Central memory CD8-positive, alpha-beta T cell (primary cell): ENCODE measurements at places on chromosomes 2 and 18.

- no peaks in the 10 kb centered on the region for H3K36me3 ChIP-seq
- peaks cover 6% of the 10 kb centered on the region for H3K27me3 ChIP-seq
- no peak for DNase-seq
- H3K4me1 ChIP-seq = no peaks in the 10 kb centered on the region
Measured at GRCh38 chr2:232377319-232377718, 1.2 kb upstream of the ALPP start.

GRCh38 chr2:172437419-172438341, 10.3 kb downstream of the ITGA6 start:
- no peaks in the 10 kb centered on the region for H3K27me3 ChIP-seq
- H3K36me3 ChIP-seq = peaks cover 7% of the 10 kb centered on the region
- no peak overlapping the region for H3K4me3 ChIP-seq
- peaks cover 58% of the 10 kb centered on the region for H3K4me1 ChIP-seq
- no peak for DNase-seq
- H3K27ac ChIP-seq = no peak overlapping the region

DNA sequence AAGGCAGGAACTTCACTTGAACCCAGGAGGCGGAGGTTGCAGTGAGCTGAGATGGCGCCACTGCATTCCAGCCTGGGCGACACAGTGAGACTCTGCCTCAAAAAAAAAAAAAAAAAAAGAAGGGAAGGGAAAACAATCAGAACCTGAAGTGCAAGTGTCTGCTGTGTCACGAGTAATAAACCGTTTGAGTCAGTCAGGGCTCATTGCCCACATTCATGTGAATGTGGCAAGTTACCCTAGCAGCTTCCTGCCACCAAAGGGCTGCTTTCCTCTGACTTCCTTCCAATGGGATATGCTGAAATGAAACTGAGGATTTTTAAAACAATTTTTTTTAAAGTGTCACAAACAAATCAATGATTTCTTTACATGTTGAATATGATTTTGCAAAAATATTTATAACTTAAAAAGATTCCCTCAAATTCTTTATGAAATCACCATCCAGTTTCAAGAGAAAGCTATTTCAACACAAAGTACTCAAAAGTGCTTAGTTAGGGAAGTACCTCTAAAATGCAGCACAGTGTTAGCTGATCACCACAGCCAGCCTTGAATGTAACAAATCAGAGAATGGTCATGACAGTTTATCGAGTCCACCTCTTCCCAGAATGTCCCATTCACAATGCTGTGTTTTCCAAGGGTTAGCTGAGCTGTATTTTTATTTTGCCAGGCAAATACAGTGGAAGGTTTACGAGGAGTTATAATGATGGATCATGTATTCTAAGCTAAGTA, 36.4 kb downstream of the WDSUB1 start:
- H3K27ac ChIP-seq = no peak overlapping the region
- no peak for DNase-seq
- H3K36me3 ChIP-seq = peaks cover 24% of the 10 kb centered on the region
- H3K27me3 ChIP-seq = no peaks in the 10 kb centered on the region

DNA sequence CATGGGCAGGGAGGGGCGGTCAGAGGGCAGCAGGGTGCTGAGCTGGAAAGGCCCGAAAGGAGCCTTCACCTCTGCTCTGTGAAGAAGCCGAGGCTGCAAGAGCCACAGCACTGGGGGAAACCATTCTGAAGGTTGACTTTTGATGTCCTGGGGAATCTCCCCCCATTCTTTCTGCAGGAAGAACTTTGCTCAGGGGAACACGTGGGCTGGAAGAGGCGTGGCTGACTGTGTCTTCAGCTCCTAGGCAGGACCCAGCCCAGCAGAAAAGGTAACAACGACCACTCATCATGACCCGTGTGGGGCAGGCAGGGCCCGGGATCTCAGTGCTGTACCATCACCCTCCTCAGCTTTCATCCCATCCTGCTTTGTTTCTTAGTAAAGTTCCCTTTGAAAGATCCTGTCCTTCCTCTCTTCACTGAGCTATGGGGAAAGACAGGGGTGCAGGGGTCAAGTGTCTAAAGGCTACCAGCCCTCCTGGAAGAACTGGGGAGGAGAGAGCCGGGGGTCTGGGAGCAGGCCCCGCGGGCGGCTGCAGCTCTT, 312.7 kb downstream of the CELF4 start:
- no peak overlapping the region for H3K4me3 ChIP-seq
- H3K36me3 ChIP-seq = no peaks in the 10 kb centered on the region
- no peak overlapping the region for H3K27ac ChIP-seq
- DNase-seq = no peak
- peaks cover 86% of the 10 kb centered on the region for H3K27me3 ChIP-seq

- no peaks in the 10 kb centered on the region for H3K4me1 ChIP-seq
- no peak overlapping the region for H3K4me3 ChIP-seq
- peaks cover 15% of the 10 kb centered on the region for H3K27me3 ChIP-seq
- H3K27ac ChIP-seq = no peak overlapping the region
- no peak for DNase-seq
Measured at GRCh38 chr2:69287544-69287943, 99.5 kb downstream of the GFPT1 start.

DNA sequence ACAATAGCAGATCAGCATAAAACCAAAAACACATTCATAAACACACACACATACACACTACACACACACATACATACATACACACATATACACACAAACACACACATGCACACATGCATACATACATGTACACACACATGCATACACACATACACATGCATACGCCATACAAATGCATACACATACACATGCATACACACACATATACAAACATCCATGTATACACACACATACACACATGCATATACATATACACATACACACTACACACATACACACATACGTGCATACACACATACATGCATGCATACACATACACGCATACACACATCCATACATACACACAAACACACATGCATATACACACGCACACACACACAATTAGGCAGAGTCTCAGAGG, 490.1 kb downstream of the TNS1 start:
- H3K27me3 ChIP-seq = peaks cover 20% of the 10 kb centered on the region
- DNase-seq = no peak
- H3K4me3 ChIP-seq = no peak overlapping the region
- no peaks in the 10 kb centered on the region for H3K4me1 ChIP-seq
- no peak overlapping the region for H3K27ac ChIP-seq
- no peaks in the 10 kb centered on the region for H3K36me3 ChIP-seq

GRCh38 chr2:115574667-115575066, 1132.2 kb downstream of the DPP10 start:
- no peaks in the 10 kb centered on the region for H3K36me3 ChIP-seq
- H3K4me3 ChIP-seq = no peak overlapping the region
- no peak for DNase-seq
- no peaks in the 10 kb centered on the region for H3K4me1 ChIP-seq
- H3K27ac ChIP-seq = no peak overlapping the region

GRCh38 chr2:187527262-187527661, 27.0 kb downstream of the TFPI start:
- no peaks in the 10 kb centered on the region for H3K4me1 ChIP-seq
- no peak overlapping the region for H3K4me3 ChIP-seq
- DNase-seq = no peak
- no peaks in the 10 kb centered on the region for H3K36me3 ChIP-seq
- H3K27ac ChIP-seq = no peak overlapping the region
- H3K27me3 ChIP-seq = no peaks in the 10 kb centered on the region

DNA sequence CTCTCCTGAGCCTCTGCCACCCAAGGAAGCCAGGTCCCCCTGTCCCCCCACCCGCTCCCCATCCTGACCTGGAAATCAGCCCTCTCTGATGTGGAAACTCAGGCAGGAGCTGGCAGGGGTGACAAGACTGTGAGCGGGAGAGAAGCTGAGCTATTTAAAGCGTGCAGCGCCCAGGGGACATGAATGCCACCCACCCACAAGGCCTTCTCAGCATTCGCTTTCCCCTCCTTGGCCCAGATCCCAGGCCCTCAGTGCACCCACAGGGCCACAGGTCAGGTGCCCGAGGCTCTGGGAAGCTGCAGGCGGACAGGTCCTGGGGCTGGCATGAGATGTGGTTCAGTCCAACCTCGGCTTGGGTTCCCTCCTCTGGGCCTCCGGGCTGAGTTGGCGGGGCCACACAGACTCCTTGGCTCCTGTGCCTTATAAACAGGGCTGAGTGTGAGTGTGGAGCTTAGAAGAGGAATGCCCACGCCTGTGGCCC, 168.3 kb downstream of the SMAD7 start:
- H3K4me3 ChIP-seq = no peak overlapping the region
- H3K36me3 ChIP-seq = peaks cover 4% of the 10 kb centered on the region
- H3K4me1 ChIP-seq = peaks cover 39% of the 10 kb centered on the region
- no peak overlapping the region for H3K27ac ChIP-seq
- DNase-seq = no peak

DNA sequence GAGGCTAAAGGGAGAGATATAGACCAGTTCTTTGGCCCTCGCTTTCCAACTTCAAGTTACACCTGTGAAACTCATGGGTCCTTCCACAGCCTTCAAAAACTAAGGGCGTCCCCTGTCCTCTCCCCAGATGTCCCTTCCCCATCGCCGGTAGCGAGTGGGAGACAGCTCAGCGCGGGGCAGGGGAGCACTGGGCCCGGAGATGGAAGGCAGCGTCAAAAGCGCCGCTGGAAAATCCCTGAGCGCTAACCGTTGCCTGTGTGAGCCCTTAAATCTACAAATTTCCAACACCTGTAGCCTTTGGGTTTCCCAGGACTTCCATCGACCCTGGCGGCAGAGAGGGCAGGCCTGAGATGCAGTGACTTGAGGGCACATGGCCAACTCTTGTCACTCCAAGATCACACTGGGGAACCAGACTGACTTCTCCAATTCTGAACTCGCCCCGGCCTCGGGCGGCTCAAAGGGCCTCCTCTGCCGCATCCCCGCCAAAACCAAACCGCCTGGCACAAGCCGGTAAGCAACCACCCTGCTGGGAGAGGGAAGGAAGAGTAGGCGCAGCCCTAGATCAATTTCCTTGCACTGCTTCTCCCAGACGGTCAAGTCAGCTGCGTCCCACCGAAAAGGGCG, 879 bp upstream of the EPAS1 start:
- DNase-seq = no peak
- H3K4me1 ChIP-seq = peaks cover 25% of the 10 kb centered on the region
- peak overlapping the region; percentile 91 for H3K4me3 ChIP-seq
- peak overlapping the region; percentile 19 for H3K27ac ChIP-seq

GRCh38 chr2:182522972-182523473, 96.2 kb upstream of the PDE1A start:
- H3K27me3 ChIP-seq = no peaks in the 10 kb centered on the region
- no peak overlapping the region for H3K4me3 ChIP-seq
- no peak overlapping the region for H3K27ac ChIP-seq
- H3K4me1 ChIP-seq = no peaks in the 10 kb centered on the region

- no peak overlapping the region for H3K4me3 ChIP-seq
- no peak for DNase-seq
- H3K4me1 ChIP-seq = no peaks in the 10 kb centered on the region
- no peak overlapping the region for H3K27ac ChIP-seq
- H3K36me3 ChIP-seq = no peaks in the 10 kb centered on the region
Measured at GRCh38 chr2:23546913-23547312, 161.9 kb downstream of the KLHL29 start.

GRCh38 chr2:69766014-69766413, 24.1 kb downstream of the ANXA4 start:
- H3K36me3 ChIP-seq = no peaks in the 10 kb centered on the region
- H3K27me3 ChIP-seq = no peaks in the 10 kb centered on the region

GRCh38 chr2:184041777-184042176, 556.6 kb upstream of the ZNF804A start:
- H3K4me1 ChIP-seq = no peaks in the 10 kb centered on the region
- H3K36me3 ChIP-seq = no peaks in the 10 kb centered on the region
- H3K27ac ChIP-seq = no peak overlapping the region
- H3K27me3 ChIP-seq = no peaks in the 10 kb centered on the region
- no peak for DNase-seq

- DNase-seq = no peak
- peaks cover 13% of the 10 kb centered on the region for H3K27me3 ChIP-seq
- no peak overlapping the region for H3K4me3 ChIP-seq
- no peak overlapping the region for H3K27ac ChIP-seq
- H3K4me1 ChIP-seq = no peaks in the 10 kb centered on the region
- H3K36me3 ChIP-seq = no peaks in the 10 kb centered on the region
Measured at GRCh38 chr18:25467226-25467987, 115.4 kb upstream of the ZNF521 start.

GRCh38 chr2:192948316-192948715, 753.6 kb upstream of the TMEFF2 start:
- no peak overlapping the region for H3K27ac ChIP-seq
- H3K27me3 ChIP-seq = no peaks in the 10 kb centered on the region
- no peak for DNase-seq
- H3K4me3 ChIP-seq = no peak overlapping the region
- H3K36me3 ChIP-seq = no peaks in the 10 kb centered on the region
- H3K4me1 ChIP-seq = no peaks in the 10 kb centered on the region

- H3K4me3 ChIP-seq = no peak overlapping the region
- no peak for DNase-seq
Measured at GRCh38 chr2:105584435-105585010, 160.2 kb upstream of the NCK2 start.

- no peak overlapping the region for H3K4me3 ChIP-seq
- no peak for DNase-seq
- no peaks in the 10 kb centered on the region for H3K36me3 ChIP-seq
Measured at GRCh38 chr2:85516653-85517389, 22.1 kb upstream of the MAT2A start.

DNA sequence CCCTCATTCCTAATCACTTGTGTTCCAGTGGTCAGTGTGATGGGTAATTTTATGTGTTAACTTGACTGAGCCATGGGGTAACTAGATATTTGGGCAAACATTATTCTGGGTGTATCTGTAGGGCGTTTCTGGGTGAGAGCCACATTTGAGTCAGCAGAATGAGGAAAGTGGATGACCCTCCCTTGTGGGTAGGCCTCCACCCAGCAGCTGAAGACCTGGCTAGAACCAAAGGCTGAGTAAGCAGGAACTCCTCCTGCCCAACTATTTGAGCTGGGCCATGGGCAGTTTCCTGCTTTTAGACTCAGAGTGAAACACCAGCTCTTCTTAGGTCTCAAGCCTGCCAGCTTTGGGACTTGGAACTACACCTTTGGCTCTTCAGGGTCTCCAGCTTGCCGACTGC, 141.8 kb downstream of the ACKR3 start:
- no peak for DNase-seq
- no peaks in the 10 kb centered on the region for H3K4me1 ChIP-seq
- no peak overlapping the region for H3K4me3 ChIP-seq
- H3K27ac ChIP-seq = no peak overlapping the region

DNA sequence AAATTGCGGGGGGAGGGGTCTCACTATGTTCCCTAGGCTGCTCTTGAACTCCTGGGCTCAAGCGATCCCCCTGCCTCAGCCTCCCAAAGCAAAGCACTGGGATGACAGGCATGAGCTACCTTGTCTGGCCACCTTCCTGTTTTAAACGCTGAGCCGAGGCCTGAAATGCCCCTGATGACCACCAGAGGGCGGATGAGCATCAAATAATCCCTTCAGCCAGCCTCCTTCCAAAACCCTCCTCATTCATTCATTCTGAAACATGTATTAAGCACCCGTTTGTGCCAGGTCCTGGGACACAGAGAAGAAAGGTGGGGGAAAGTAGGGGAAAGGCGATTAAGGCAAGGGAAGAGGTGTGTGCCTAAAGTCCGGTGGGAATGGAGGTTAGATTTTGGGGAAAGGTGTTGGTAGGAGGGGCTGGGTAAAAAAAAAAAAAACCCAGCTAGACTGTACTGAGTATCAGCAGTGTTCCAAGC, 30.7 kb upstream of the PTMA start:
- no peak overlapping the region for H3K4me3 ChIP-seq
- no peak overlapping the region for H3K27ac ChIP-seq
- no peaks in the 10 kb centered on the region for H3K36me3 ChIP-seq
- peaks cover 6% of the 10 kb centered on the region for H3K4me1 ChIP-seq
- DNase-seq = peak; percentile 83
- peaks cover 15% of the 10 kb centered on the region for H3K27me3 ChIP-seq

- H3K27me3 ChIP-seq = no peaks in the 10 kb centered on the region
- no peak for DNase-seq
- H3K36me3 ChIP-seq = no peaks in the 10 kb centered on the region
- H3K4me3 ChIP-seq = no peak overlapping the region
- H3K27ac ChIP-seq = no peak overlapping the region
Measured at GRCh38 chr2:96792772-96793749, 23.0 kb upstream of the CNNM3 start.
